ENCODE measurements at places on chromosomes 6 and 20. TPM values are rescaled to one million over a fixed set of nuclear protein-coding genes. Genes with fewer than 3 reads are reported as not detected.

DNA sequence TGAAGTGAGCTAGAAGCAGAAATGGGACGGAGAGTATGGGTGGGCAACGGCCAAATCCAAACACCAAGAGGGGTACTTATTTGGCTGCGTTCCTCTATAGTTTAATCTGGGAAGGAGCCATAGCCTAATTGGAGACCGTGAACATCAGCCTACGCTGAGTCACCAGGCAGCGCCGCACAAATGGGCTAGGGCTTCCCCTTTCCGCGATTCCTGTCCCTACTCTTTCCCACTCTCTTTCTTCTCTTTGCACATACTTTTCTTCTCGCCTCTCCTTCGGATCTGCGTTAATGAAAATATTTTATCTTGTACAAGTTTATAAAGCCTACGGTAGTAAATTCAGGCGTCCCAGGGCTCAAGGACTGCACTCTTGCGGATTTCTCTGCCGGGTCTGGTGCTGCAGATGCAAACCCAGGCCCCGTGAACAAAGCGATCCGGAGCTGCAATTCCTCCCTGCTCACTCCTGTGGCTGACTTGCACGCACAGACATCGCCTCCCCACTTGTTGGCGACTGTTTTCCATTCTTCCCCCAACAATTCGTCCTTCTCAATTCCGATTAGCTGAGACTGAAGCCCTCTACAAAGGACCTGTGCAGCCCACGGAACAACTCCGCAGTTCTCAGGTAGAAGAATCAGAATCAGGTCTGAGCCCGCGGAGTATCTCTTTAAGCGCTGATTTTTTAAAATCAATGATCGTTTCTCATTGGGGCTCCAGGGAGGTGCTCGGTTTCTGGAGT lies 4.2 kb upstream of the TBX18 start:
- no peak overlapping the region for H3K4me3 ChIP-seq
- peaks cover 74% of the 10 kb centered on the region for H3K27me3 ChIP-seq
- H3K27ac ChIP-seq: no peak overlapping the region

DNA sequence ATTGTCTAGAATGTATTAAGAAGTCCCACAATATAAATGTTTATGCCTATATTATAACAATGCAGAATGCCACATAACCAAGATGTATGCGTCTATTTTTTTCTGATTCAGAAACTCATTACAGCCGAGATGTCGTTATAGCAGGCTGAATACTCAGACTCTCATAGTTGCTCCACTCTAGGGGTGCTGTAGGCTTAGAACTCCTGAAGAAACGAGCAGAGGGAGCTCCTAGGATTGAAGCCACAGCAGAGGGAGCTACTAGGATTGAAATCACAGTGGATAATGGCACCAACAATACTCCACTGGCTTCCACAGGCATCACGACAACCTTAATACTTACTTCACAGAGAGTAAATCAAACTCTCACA lies 208.9 kb downstream of the KIF16B start:
- H3K36me3 ChIP-seq: peaks cover 12% of the 10 kb centered on the region
- no peaks in the 10 kb centered on the region for H3K4me1 ChIP-seq
- no peak overlapping the region for H3K27ac ChIP-seq
- H3K4me3 ChIP-seq: no peak overlapping the region
- no peak for DNase-seq

DNA sequence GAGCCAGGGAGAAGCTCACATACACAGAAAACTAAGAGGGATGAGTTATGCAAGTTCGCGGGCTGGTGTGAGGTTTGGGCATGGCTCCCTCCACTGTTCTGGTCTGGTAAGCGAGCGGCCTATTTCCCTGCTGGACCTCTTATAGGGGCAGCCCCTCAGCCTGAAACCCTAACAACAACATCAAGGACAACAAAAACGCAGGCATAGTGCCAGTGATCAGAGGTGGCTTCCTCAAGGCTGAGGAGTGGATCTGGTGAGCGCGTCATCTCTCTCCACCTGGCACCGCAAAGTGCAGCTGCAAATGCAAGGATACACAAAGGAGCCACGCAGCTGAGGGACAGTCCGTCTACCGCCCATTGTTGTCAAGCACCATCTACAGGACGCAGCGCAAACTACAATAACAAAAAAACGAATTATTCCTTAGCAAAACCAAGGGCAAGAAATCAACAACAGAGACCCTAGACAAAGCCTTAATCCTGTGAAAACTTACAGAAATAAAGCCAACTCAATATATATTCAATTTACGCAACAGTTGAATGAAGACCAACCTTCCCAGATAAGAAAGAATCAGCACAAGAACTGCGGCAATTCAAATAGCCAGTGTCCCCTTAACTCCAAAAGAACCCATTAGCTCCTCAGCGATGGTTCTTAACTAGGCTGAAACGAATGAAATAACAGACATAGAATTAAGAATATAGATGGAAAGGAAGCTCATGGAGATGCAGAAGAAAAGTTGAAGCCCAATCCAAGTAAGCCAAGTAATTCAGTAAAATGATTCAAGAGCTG lies 9.2 kb upstream of the DEFB110 start:
- no peaks in the 10 kb centered on the region for H3K27me3 ChIP-seq
- H3K4me3 ChIP-seq: no peak overlapping the region
- no peaks in the 10 kb centered on the region for H3K4me1 ChIP-seq
- no peak for DNase-seq
- peaks cover 5% of the 10 kb centered on the region for H3K36me3 ChIP-seq

DNA sequence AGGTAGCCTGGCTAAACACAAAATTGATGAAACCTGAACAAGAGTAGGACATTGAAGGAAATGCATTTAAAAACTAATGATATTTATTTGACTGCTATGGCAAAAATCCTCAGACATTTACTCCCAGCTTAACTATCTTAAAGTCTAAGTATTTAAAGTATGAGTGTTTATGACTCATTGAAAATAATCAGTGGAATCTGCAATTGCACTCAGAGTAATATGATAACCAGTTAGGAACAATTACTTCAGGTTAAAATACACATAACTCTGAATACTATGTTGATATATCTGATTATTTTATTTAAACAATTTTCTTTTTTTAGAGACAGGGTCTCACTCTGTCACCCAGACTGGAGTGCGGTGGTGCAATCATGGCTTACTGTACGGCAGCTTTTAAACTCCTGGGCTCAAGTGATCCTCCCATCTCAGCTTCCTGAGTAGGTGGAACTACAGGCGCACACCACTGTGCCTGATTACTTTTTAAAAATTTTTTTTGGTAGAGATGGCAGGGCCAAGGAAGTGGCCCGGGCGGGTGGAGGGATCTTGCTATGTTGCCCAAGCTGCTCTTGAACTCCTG lies 43.9 kb downstream of the FILIP1 start:
- DNase-seq: no peak
- H3K4me3 ChIP-seq: no peak overlapping the region
- no peak overlapping the region for H3K27ac ChIP-seq
- H3K36me3 ChIP-seq: no peaks in the 10 kb centered on the region

GRCh38 chr20:37901240-37901639 lies 1.7 kb upstream of the VSTM2L start:
- H3K4me3 ChIP-seq: no peak overlapping the region
- H3K4me1 ChIP-seq: peaks cover 12% of the 10 kb centered on the region
- H3K27me3 ChIP-seq: peaks cover 50% of the 10 kb centered on the region
- no peak overlapping the region for H3K27ac ChIP-seq
- no peak for DNase-seq

DNA sequence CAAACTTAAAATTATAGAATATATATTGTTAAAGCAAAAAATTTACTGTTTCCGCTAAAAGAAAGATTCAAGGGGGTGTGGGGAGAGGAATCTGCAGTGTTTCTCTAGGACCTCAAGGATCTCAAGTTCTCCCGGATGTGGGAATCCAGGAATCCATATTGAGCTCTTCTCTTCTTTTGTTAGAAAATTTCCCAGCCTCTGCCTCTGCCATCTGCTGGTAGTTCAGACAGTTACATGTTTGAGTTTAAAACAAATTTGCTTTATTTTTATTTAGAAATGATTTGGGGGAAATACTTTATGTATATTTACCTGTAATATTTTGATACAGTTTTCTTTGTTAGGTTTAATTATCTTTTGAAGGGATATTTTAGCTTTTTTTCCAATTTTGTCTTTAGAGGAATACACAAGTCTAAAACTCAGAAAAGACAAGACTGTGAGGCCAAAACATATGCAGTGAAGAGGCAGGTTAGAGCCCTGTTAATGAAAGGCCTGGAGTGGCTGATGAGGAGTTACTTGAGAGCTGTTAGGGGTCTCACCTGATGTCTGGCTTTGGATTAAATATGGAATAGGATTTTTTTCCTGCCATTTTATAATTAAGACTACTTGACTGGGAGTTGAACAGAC lies 268.8 kb downstream of the ARID1B start:
- no peak for DNase-seq
- no peak overlapping the region for H3K27ac ChIP-seq
- no peak overlapping the region for H3K4me3 ChIP-seq

DNA sequence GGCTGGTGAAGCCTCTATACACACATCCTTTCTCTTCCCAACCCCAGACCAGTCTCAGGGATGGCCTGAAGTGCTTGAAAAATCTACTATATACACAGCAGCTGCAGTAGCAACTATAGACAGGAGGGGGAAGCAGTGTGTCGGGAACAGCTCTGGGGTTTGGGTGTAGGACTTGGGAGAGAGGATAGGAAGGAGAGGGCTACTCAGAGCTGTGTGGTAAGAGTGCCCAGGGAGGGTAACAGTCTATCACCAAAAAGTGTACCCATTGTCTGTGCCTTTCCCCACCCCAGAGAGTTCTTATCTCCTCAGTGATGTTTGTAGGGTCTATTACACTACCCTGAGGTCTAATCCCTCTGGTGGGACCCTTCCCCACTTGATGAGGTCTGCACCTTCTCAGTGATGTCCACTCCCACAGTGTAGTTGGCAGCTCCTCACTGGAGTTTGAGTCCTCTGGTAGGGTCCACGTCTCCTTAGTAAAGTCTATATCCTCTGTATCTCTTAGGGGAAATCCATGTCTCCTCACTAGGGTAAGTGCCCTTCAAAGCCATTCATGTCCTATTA lies 1.5 kb upstream of the GGT7 start:
- H3K27ac ChIP-seq: no peak overlapping the region
- peaks cover 8% of the 10 kb centered on the region for H3K27me3 ChIP-seq
- peak overlapping the region; percentile 88 for H3K4me3 ChIP-seq

GRCh38 chr6:150848400-150848799 lies 17.1 kb upstream of the MTHFD1L start:
- DNase-seq: no peak
- no peaks in the 10 kb centered on the region for H3K36me3 ChIP-seq

- no peak for DNase-seq
- H3K36me3 ChIP-seq: no peaks in the 10 kb centered on the region
- H3K27ac ChIP-seq: no peak overlapping the region
- peaks cover 14% of the 10 kb centered on the region for H3K27me3 ChIP-seq
These were observed 163.4 kb upstream of the HEY2 start for GRCh38 chr6:125586074-125586473.

- H3K4me1 ChIP-seq: peaks cover 7% of the 10 kb centered on the region
- no peak for DNase-seq
- H3K27ac ChIP-seq: no peak overlapping the region
- no peak overlapping the region for H3K4me3 ChIP-seq
- no peaks in the 10 kb centered on the region for H3K36me3 ChIP-seq
These were observed 18.9 kb downstream of the GCLC start for GRCh38 chr6:53526000-53526399.

- H3K27me3 ChIP-seq: no peaks in the 10 kb centered on the region
- no peak for DNase-seq
- no peak overlapping the region for H3K4me3 ChIP-seq
- no peaks in the 10 kb centered on the region for H3K36me3 ChIP-seq
These were observed 645.8 kb upstream of the GJE1 start for GRCh38 chr6:141486942-141487341.

DNA sequence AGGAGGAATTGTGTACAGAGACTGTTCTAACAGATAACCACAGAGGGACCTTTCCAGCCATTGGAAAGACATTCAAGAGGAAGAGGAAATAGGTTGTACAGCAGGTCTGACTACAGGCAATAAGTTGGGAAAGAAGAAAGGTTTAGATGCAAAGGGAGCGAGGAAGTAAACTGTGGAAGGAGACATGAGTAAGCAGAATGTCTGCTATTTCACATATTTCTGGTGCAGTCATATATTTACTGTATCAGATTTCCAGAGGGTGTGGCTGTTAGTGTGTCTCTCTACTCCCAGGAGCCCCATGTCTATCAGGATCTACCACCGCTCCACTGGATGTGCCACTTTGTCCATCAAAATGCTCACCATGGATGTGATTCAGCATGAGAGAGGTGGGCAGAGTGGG lies 25.9 kb downstream of the MRS2 start:
- no peaks in the 10 kb centered on the region for H3K27me3 ChIP-seq
- peaks cover 5% of the 10 kb centered on the region for H3K36me3 ChIP-seq
- no peak for DNase-seq
- no peak overlapping the region for H3K4me3 ChIP-seq
- H3K27ac ChIP-seq: no peak overlapping the region

DNA sequence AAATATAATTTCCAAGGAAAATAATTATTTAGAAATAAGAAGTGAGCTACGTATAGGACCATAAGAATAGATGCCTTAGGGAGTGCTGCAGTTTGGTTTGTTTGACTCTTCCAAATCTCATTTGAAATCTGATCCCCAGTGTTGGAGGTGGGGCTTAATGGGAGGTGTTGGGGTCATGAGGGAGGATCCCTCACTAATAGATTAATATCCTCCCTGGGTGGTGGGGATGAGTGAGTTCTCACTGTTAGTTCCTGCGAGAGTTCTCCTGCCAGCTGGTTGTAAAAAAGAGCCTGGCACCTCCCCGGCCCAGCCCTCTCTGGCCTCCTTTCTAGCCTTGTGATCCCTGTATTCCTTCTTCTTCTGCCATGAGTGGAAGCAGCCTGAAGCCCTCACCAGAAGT lies 69.3 kb downstream of the RCAN2 start:
- H3K4me3 ChIP-seq: no peak overlapping the region
- peaks cover 4% of the 10 kb centered on the region for H3K4me1 ChIP-seq
- H3K36me3 ChIP-seq: no peaks in the 10 kb centered on the region
- no peak for DNase-seq
- peaks cover 29% of the 10 kb centered on the region for H3K27me3 ChIP-seq
- no peak overlapping the region for H3K27ac ChIP-seq

DNA sequence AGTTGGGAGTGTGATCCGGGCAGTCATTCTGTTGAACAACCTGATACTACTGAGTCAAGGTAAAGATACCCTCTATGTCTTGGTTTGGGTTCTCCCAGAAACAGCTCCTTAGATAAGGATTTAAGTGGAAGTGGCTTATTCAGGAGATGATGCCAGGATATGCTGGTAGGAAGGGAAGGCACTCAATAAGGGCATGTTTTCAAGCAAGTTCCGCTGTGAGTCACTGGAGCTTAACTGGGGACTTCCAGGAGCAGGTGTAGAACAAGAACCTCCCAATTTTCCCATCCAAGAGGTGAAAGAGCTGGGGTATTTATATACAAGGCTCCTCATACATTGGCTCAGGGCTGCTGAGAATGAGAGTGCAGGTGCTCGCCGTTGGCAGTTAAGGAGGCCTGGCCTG lies 218.6 kb downstream of the AKAP7 start:
- H3K4me3 ChIP-seq: no peak overlapping the region
- no peaks in the 10 kb centered on the region for H3K4me1 ChIP-seq
- DNase-seq: no peak
- H3K36me3 ChIP-seq: no peaks in the 10 kb centered on the region

Gene BPIFA1
- not detected for total RNA-seq

Gene LST1
- 15.5 TPM for total RNA-seq

Gene TPX2
- 102 TPM for total RNA-seq

Gene ABRACL
- total RNA-seq: 115 TPM

Gene SLC22A3
- total RNA-seq: not detected

All from natural killer cell treated with Interleukin-12 subunit alpha and Interleukin-12 subunit beta and Interleukin-15 and Interleukin-18, amount 100 ng/mL, for 72 hours (primary cell).